Fibroblast of lung (primary cell): ENCODE measurements at places on chromosomes 13 and 19. TPM values are rescaled to one million over a fixed set of nuclear protein-coding genes. Genes with fewer than 3 reads are reported as not detected.

The FGF9 gene
- total RNA-seq, result 0.33 and 0.77 TPM in 2 replicates

The FGF21 gene
- total RNA-seq, result not detected in 2 replicates

The NMRK2 gene
- not detected in 2 replicates for total RNA-seq

The SYT5 gene
- 0.50 TPM in 1 of 2 replicates, not detected in the other for total RNA-seq

The KRTDAP gene
- not detected in 2 replicates for total RNA-seq

The CIC gene
- total RNA-seq, result 16.7 and 23.6 TPM in 2 replicates

The RASGRP4 gene
- total RNA-seq, result not detected in 2 replicates

The VPS36 gene
- total RNA-seq, result 22.6 and 28.2 TPM in 2 replicates

The ACP5 gene
- total RNA-seq, result 1.2 and 2.6 TPM in 2 replicates

The ECSIT gene
- total RNA-seq, result 33.5 and 49.1 TPM in 2 replicates

The PCDH17 gene
- total RNA-seq, result under 0.01 and 0.17 TPM in 2 replicates

The TICAM1 gene
- total RNA-seq, result 2.1 and 4.1 TPM in 2 replicates

The ADAMTSL5 gene
- total RNA-seq, result 1.5 and 3.1 TPM in 2 replicates

The ICAM4 gene
- total RNA-seq, result 1.8 and 4.1 TPM in 2 replicates

The KLHL1 gene
- not detected in 2 replicates for total RNA-seq

The TTYH1 gene
- not detected in 2 replicates for total RNA-seq

The RFXAP gene
- total RNA-seq, result 1.0 and 1.8 TPM in 2 replicates

The COX7A1 gene
- total RNA-seq, result 30.0 and 77.9 TPM in 2 replicates

The RHPN2 gene
- 1.5 and 3.3 TPM in 2 replicates for total RNA-seq

The ARHGEF1 gene
- 21.6 TPM in 2 replicates for total RNA-seq

The TMPRSS9 gene
- total RNA-seq, result under 0.01 TPM in 1 of 2 replicates, not detected in the other

The DPF1 gene
- 0.50 and 0.51 TPM in 2 replicates for total RNA-seq

The C13orf42 gene
- not detected in 2 replicates for total RNA-seq

The ACP7 gene
- total RNA-seq, result not detected in 2 replicates

The DKKL1 gene
- total RNA-seq, result 0.26 TPM in 1 of 2 replicates, not detected in the other

The MCF2L gene
- 1.0 and 3.3 TPM in 2 replicates for total RNA-seq

The F2RL3 gene
- under 0.01 TPM in 1 of 2 replicates, not detected in the other for total RNA-seq

The LILRB2 gene
- total RNA-seq, result not detected in 2 replicates

The CEACAM4 gene
- not detected in 2 replicates for total RNA-seq

The MARCHF2 gene
- 57.5 and 90.8 TPM in 2 replicates for total RNA-seq

The ZNF534 gene
- total RNA-seq, result under 0.01 and 0.17 TPM in 2 replicates

The ZNF582 gene
- 4.1 and 4.8 TPM in 2 replicates for total RNA-seq

The KCNN1 gene
- under 0.01 TPM in 2 replicates for total RNA-seq

The MAST1 gene
- 0.26 and 1.3 TPM in 2 replicates for total RNA-seq

The ERICH4 gene
- not detected in 2 replicates for total RNA-seq

The ABCA7 gene
- total RNA-seq, result 2.3 and 9.7 TPM in 2 replicates

The KCNC3 gene
- under 0.01 TPM in 1 of 2 replicates, not detected in the other for total RNA-seq

The CYP2A7 gene
- not detected in 2 replicates for total RNA-seq
